ENCODE measurements at places on chromosomes 6 and 20.

DNA sequence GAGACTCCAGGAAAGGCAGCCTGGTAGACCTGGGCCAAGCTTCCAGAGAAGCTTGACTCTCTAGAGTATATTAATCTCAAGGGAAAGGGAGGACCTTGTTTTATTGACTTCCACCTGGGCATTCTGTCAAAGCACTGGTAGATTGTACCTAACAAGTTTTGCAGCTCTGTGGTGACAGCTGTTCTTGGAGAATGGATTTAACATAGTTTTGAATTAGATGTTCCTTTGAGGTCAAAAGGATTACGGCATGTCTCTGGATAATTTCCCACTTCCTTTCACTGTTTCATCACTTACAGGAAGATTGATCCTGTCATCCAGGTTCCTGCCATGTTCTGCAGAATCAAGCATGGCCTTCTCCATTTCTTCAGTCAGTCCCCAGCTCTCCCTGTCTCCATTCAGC, 246.0 kb downstream of the PHACTR1 start:
- DNase-seq, result no peak

- no peak for DNase-seq
Observed at GRCh38 chr6:75372884-75373283, 88.3 kb upstream of the TMEM30A start.

DNA sequence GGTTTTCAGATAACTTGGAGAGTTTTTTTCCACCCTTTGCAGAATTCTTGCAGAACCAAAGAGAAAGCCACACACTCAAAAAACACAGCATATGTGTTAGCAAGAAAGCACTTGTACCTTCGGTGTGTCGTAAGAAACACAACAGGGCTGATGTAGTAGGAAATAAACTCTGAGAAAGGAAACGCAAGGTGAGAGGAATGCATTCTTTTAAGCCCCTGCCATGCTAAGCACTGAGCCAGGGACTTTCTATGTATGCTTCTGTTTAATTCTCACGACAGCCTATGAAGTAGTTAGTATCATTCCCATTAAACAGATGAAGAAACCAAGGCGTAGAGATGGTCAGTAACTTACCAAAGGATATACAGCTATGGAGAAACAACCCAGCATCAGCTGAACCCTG, 23.1 kb downstream of the NEDD9 start:
- no peak for DNase-seq

DNA sequence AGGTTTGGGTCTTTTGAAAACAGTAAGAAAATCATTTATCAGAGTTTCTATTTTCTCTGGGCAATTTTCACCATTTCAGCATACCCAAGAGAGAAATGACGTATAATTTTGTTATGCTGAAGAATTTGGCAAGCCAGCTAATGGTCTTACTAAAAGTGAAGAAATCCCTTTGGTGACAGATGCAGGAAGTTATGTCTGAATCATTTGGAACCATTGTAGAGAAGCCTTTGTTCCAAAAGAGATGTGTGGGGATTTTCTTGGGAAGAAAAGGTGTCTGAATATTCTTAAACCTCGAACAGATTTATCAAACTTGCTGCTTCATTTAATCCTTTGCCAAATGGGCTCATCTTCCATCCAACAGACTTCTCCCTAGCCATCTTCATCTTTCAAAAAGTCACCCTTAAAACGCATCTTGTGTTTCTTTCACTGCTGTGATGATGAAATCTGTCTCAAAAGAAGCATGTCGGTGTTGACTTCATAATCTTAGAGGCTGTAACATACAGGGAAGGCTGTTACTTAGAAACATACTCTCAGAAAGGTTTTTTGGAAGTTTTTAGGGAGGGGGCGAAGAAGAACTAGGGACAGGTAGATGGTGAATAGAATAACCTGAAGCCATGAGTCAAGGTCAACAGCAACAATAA, 39.5 kb downstream of the CITED2 start:
- no peak for DNase-seq

GRCh38 chr20:25321262-25321831, 69.3 kb downstream of the ABHD12 start:
- DNase-seq, result no peak

GRCh38 chr6:157019115-157019641, 242.0 kb downstream of the ARID1B start:
- no peak for DNase-seq

DNA sequence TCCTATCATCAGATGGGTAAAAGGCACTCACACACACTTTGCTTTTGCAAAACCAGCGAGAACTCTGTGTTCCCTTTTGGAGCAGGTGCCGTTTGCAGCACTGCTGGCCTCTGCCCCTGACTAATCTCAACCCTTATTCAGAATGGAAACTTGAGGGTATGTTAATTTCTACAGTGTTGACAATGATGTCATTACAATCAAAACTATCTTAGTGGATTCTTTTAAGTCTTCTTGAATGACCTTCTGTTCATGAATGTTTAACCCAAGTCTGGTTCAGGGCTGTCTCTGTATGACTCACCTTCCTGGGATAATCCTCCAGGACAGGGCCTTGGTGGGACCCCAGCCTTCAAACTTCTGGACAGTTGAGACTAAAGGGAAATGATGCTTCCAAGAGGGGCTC, 197.9 kb downstream of the CDH4 start:
- DNase-seq, result no peak

DNA sequence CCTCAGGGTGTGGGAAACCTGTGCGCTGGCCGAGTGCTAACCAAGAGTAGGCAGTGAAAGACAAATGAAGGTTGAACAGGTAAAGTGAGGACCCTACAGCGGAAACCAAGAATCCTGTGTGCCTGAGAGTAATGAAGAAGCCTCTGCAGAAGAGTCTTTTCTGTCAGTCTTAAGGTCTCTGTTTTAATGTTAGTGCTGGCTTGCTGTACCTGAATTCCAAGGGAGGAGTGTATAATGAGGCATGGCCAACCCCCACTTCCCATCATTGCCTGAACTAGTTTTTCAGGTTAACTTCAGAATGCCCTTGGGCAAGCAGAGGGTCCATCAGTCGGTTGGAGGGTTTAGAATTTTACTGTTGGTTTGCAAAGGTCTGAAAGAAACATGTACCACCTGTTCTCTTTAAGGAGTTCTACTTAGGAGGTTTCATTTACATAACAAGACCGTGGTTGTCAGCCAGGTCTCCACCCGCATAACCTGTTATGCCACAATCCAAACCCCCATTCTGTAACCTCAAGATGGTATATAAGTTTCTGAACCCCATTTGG, 589 bp upstream of the PDCD2 start:
- no peak for DNase-seq

GRCh38 chr20:5595744-5596143, 154.5 kb upstream of the SHLD1 start:
- no peak for DNase-seq

DNA sequence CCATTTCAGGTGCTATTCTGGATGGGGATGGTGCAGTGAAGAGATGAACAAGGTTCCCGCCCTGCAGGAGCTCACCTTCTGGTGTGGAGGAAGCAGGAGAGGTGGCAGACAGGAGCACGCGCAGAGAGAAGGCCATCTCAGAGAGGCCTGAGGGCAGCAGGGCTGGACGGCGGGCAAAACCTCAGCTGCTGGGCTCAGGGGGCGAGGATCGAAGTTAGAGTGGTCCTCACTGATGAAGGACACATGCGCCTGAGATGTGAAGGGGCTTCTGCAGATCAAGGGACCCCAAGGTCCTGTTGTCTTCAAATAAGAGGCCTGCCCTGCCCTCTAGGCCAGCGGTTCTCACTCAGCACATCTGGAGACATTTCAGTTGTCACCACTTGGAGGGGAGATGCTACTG, 198.4 kb upstream of the PMEPA1 start:
- DNase-seq, result no peak

DNA sequence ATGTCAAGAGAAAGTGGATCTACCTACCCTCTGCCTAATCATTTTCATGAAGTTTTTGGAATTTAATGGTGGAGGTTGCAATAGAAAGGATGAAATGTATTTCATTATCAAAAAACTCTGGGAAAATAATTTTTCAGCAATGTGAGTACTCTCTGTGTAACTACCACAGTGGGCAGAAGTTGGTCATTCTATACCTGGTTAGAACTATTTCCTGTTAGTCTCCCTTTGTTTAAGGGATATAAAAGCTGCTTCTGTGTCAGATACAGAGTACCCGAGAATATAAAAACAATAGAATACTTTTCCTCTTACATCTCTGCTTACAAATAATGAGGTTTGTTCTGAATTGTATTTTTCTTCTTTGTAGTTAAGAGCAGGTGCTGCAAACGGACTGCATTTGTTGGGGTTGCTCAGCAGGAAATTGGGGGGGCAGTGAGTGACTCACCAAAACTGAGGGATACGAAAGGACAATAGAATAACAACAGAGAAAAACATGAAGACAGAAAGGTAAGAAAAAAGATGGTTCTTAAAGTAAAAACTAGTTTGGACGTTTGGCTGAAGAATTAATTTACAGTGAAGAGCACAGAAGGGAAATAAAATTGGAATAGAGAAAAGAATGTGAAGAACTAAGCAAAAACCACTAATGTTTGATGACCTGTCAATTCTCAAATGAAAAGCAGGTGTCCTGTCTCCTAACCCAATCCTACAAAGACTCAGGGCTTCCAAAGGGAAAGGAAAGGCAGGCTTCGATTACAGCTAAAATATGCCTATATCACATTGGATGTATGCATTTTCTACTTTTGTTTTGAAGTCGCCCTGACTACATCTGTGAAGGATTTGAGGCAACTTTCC, 703.1 kb downstream of the RFPL4B start:
- no peak for DNase-seq

DNA sequence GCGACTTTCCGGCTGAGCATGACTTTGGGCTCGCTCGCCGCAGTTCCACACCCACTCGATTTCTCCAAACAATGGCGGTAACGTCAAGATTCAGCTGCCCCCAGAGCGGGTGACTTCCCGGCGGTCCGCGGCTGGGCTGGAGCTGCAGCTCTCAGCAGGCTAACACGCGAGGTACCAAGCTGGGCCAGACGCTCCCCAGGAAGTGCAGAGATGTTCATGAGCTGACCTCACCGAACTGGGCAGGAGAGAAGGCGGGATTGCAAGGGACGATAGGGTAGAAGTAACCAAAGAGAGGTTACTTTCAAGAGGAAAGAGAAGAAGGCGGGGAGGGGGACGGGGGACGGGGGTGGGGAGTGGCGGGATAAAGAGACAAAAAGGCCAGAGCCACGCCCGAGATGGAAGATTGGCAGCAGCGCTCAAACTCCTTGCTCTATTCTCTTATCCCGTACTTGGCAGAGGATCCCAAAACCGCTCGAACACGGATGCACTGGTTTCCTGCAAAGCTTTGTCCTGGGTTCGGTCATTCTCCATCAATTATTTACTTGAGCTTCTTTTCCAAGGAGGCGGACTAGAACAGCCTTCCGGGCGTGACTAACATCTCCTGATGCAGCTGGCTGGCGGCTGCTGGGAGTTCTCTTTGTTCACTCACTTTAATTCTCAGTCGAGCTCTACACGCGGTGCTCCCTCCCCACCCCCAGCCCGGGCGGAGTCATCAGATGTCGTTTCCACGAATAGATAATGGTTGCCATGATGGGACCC, at the start of gene MTCL3:
TSS of gene MTCL3 (minus strand) at position 626 of the 759 bp plus-strand sequence.
- peak; percentile 75 for DNase-seq

- DNase-seq, result no peak
Observed at GRCh38 chr20:50870561-50871161, 60.6 kb downstream of the ADNP start.
